ENCODE measurements at places on chromosomes 13 and 19.

GRCh38 chr13:84491952-84492351 lies 609.7 kb upstream of the SLITRK1 start:
- no peak for DNase-seq

DNA sequence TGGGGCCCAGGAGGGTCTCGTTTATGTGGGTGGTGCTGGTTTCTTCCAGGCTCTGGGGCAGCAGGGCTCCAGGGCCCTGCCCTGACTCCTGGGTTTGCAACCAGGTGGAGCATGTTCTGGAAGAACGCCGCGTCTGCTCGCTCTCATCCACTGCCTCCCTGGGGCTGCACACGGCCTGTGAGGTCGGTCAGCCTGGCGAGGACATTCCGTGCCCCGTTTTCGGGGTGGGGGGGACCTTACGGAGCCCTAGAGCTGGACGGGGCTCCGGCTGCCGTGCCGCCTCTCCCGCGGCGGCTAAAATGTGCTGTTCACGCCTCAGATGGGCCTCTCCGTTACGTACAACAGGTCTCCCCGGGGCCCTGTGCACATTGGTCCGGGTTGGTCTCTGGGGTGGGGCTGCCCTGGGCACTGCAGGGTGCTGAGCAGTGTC lies 3.3 kb downstream of the GNA11 start:
- no peak for DNase-seq

- no peak for DNase-seq
These were observed 248.1 kb downstream of the ITGBL1 start for GRCh38 chr13:101700598-101700997.

- no peak for DNase-seq
These were observed 88.1 kb downstream of the MIPEP start for GRCh38 chr13:23801141-23801540.

DNA sequence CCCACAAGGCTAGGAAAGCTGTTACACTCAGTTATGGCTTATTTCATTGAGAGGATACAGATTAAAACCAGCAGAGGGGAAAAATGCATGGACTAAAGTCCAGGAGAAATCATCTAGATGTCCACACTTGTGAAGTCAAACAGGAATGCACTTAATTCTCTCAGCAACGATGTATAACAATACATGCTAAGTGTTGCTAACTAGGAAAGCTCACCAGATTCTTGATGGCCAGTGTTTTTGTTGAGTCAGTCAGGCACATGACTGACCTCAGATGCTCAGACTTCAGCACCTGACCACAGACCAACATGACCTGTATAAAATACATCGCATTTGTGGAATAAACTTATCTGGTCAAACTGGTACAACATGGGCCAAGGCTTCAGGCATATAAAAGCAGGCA lies 470.2 kb upstream of the PRR20A start:
- no peak for DNase-seq

DNA sequence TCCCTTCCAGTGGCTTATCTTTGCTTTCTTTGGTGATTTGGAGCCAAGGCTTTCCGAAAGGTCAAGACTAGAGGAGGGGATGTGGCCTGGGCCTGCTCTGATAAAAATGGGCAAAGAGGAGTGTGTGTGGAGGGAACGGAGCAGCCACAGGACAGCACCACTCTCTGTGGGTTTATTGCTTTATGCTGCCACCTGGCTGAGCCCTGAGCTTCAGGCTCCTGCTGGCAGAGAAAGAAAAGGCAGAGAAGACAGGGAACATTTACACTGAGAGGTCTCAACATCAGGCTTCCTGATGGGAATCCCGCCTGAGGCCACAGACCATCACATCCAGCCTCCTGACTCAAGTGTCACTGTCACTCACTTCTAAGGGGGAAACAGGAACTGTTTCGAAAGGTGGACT lies 9.2 kb upstream of the GSX1 start:
- peak; percentile 20 for DNase-seq

GRCh38 chr13:44120849-44121755 lies 241.4 kb downstream of the LACC1 start:
- no peak for DNase-seq
